ENCODE measurements at places on chromosomes 6 and 20.

- no peak for DNase-seq
Measured at GRCh38 chr6:11675601-11676000, 103.0 kb downstream of the ADTRP start.

GRCh38 chr20:32709632-32710121 lies 33.6 kb downstream of the COMMD7 start:
- DNase-seq = no peak

GRCh38 chr6:39389484-39389767 lies 66.9 kb upstream of the KCNK16 start:
- DNase-seq = no peak

GRCh38 chr6:44342052-44342451 lies 398 bp upstream of the SPATS1 start:
- DNase-seq = no peak

GRCh38 chr20:1871807-1872458 lies 23.3 kb upstream of the SIRPA start:
- DNase-seq = no peak

DNA sequence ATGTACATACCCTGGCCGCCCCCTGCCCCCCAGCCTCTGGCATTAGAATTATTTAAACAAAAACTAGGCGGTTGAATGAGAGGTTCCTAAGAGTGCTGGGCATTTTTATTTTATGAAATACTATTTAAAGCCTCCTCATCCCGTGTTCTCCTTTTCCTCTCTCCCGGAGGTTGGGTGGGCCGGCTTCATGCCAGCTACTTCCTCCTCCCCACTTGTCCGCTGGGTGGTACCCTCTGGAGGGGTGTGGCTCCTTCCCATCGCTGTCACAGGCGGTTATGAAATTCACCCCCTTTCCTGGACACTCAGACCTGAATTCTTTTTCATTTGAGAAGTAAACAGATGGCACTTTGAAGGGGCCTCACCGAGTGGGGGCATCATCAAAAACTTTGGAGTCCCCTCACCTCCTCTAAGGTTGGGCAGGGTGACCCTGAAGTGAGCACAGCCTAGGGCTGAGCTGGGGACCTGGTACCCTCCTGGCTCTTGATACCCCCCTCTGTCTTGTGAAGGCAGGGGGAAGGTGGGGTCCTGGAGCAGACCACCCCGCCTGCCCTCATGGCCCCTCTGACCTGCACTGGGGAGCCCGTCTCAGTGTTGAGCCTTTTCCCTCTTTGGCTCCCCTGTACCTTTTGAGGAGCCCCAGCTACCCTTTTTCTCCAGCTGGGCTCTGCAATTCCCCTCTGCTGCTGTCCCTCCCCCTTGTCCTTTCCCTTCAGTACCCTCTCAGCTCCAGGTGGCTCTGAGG lies 7.6 kb downstream of the CDKN1A start:
- no peak for DNase-seq

DNA sequence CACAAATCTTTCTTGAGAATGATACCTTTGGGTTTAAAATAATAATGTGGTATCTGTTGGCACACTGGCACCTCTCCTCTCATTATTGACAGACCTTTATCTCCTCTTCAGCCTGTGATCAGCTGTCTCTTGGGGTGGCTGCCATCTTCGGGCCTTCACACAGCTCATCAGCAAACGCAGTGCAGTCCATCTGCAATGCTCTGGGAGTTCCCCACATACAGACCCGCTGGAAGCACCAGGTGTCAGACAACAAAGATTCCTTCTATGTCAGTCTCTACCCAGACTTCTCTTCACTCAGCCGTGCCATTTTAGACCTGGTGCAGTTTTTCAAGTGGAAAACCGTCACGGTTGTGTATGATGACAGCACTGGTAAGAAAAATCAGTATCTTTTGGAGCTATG lies 232.8 kb downstream of the GRIK2 start:
- no peak for DNase-seq

DNA sequence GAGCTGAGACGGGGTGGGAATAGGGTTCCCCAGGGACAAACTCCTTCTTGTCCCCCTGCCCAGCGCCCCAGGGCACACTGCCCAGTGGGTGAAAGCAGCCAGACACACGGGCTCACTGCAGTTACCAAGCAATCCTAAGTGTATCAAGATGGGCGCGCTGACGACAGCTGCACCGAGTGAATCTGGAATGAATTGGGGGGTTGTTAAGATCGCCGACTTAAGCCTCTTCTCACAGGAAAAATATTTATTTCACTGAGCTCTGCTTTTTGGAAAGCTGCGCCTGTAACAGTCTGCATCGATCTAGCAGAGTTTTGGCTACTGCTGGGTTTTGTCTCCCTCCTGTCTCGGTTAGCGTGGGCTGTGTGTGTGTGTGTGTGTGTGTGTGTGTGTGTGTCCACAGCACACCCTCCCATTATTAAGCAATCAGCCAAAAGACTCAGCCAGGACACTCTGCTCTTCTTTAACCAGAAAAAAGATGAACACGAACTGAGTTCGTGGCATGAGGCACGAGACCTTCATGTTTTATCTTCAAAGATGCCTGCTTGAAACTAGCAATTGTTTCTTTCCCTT lies 35.9 kb downstream of the RIPOR3 start:
- no peak for DNase-seq

DNA sequence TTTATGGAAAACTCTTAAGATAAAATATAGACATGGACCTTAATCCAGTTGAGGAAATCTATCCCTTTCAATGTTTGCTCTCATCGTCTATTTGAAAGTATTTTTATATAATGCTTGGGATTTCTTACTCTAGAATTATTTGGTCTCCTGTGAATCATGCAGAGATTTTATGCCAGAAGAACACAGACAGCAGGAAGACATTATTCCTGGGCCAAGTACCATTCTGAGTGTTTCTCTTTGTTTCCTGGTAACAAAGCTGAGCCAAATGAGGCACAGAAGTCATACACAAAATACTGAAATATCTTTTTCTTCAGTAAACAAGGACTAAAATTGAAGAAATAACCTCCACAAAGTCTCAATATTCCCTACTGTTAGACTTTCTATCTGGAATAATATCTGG lies 538.2 kb upstream of the EYS start:
- DNase-seq = no peak

- no peak for DNase-seq
Measured at GRCh38 chr20:41228858-41229257, 88.7 kb downstream of the ZHX3 start.

DNA sequence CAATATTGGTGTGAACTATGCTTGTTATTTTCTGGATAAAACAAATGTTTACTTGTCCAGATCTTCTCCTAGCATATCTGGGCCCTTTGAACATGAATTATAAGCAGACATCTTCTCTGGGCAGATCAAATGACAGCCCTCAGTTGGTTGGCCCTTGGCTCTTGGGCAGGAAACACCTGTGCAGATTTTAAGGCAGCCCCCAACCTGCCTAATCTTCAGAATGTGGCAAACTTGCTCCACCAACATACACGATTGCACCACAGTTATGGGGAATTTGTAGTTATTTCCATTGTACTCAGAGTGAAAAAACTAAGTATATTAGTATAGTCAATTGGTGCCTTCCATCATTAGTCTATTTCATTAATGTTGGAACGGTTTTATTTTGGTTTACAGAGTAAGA lies 94.9 kb upstream of the KCNK16 start:
- no peak for DNase-seq

- DNase-seq = no peak
Measured at GRCh38 chr20:52251136-52251700, 59.6 kb upstream of the ZFP64 start.

DNA sequence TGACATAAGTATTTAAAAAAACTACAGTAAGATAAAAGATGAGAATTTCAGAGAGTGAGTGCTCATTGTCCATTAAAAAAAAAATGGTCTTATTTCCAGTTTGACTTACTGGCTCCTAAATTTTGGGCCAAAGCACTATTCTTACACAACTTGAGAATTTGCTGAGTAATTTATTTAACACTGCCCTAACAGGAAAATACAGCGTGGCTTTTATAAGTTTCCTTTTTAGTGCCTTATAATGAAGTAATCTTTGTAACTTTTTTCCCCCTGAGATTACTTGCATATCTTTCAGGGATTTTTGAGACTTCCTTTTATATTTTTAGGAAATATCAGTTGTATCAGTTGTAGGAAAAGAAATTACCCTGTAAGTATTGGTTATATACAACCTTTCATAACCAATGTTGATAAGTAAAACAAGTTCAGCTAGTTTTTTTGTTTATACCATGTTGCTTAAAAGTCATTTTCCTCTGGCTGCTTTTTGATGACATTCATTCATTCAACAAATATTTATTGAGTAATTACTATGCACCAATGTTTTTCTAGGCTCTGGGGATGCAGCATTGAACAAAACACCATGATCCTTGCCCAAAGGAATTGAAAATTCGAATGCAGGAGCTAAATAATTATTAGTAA lies 106.4 kb upstream of the SGK1 start:
- DNase-seq = no peak

DNA sequence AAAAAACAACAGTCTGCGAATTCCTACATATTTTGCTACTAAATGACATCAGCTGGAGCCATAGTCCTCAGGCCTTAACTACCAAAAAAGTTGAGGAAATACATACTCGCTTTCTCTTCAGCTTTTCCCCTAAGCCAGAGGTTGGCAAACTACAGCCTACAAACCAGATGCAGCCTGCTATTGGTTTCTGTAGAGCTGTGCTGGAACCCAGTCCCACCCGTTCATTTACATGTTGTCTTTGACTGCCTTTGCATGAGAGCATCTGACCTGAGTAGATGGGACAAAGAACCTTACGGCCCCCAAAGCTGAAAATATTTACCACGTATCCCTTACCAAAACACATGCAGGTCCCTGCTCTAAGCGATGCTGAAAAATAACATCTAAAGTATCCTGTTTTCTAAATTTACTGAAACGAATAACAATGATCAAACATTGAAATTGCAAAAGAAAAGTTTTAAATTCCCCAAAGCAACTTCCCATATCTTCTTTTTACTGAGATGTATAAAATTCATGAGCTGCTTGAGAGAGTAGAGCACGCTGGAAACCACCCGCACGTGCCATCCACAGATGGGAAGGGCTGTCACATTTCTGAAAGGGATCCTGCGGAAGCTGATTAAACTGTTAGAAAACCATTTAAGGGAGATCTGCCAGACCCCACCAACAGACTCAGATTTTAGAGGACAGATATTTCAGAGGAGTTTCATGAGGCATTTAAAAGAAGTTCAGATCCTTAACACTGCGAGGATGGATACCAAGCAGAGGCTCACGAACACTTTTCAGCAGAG lies 124.1 kb downstream of the PRKN start:
- no peak for DNase-seq

DNA sequence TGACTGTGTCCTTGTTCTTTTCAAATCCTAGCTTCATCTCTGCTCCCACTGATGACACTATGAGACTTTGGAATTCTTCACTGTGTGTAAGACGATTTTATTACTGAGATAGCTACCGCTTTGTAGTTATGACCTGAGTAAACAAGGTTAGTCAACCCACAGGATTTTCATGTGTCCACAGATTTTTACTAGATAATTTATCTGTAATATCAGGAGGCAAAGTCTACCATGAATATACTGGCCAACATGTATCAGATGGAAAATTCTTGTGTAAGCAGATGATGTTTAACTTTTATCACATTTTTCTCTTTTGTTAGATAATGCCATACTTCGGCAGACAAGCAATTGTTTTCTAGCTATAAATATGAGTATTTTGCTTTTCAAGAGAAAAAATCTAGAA lies 119.8 kb downstream of the SGK1 start:
- no peak for DNase-seq

- DNase-seq = no peak
Measured at GRCh38 chr20:6864740-6865139, 97.3 kb downstream of the BMP2 start.

- no peak for DNase-seq
Measured at GRCh38 chr20:46970937-46971630, 76.4 kb downstream of the EYA2 start.

DNA sequence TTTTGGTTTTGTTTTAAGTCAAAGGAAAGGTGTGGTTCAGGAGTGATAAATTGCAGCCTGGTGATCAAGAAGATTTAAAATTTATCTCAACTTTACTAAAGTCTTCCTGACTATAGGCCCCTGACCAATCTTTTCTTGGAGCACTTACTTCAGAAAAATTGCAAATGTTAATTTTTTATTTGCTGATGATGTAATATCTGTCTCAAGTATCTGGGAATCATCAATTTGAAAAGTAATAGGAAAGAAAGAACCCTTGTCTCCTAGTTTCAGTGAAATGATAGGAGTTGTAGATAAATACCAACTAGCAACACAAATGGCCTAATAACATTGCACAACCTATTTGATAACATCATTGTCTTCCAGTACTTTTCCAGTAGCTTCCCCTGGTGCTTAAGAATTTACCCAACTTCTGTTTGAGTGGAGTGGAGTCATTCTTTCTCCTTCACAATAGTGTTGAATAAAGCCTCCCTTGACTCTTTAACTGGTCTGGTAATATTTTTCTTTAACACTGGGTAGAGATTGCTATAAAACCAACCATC lies 648.3 kb upstream of the ADGRB3 start:
- no peak for DNase-seq

DNA sequence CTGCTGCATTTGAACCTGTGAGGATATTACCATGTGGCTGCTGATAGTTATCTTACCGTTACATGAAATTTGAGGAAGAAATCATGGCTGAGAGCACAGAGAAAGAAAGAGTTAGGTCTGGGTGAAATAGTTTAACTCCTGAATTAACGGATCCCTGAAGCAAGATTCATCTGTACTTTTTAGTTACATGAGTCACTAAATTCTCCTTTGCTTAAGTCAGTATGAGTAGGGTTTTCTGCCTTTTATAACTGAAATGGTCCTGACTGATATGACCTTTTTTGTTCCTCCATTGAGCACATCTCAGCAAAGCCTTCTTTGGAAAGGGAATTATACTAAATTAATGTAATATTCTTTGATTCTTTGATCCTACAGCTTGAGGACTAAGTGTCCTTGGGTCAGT lies 333.3 kb upstream of the ZFP64 start:
- no peak for DNase-seq

DNA sequence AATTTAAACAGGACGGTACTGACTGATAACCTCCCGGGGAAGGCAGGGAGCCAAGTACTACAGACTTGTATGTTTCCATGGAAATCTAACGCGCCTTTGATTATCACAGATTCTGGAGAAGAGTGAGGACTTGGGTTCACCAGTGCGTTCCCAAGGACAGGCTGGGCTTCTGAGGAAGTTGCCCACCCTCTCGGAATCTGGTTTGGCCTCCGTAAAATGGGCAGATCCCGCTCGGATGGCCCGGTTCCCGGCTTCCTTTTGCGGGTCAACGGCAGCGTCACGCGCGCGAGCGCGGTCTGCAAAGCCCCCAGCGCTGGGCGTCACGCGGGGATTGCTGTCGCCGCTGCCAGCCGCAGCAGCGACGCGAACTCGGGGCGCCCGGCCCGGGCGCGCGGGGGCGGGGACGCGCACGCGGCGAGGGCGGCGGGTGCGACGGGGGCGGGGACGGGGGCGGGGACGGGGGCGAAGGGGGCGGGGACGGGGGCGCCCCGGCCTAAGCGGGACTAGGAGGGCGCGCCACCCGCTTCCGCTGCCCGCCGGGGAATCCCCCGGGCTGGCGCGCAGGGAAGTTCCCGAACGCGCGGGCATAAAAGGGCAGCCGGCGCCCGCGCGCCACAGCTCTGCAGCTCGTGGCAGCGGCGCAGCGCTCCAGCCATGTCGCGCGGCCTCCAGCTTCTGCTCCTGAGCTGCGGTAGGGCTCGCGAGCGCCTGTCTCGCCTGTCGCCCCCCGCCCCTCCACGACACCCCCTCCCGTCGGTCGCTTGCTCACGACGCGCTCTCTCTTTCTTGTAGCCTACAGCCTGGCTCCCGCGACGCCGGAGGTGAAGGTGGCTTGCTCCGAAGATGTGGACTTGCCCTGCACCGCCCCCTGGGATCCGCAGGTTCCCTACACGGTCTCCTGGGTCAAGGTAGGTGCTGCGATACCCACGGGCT lies at the start of gene CD83:
CD83 (plus strand) TSS at position 615 of the 933 bp plus-strand sequence; CDS start at position 655, 40 bp downstream.
- DNase-seq = peak; percentile 88

GRCh38 chr20:49825521-49826033 lies 12.9 kb downstream of the SLC9A8 start:
- no peak for DNase-seq

- no peak for DNase-seq
Measured at GRCh38 chr6:139372326-139373153, 1.9 kb downstream of the CITED2 start.

Measured in cardiac septum (tissue), 1 donor.